ENCODE measurements at places on chromosomes 12 and 14.

DNA sequence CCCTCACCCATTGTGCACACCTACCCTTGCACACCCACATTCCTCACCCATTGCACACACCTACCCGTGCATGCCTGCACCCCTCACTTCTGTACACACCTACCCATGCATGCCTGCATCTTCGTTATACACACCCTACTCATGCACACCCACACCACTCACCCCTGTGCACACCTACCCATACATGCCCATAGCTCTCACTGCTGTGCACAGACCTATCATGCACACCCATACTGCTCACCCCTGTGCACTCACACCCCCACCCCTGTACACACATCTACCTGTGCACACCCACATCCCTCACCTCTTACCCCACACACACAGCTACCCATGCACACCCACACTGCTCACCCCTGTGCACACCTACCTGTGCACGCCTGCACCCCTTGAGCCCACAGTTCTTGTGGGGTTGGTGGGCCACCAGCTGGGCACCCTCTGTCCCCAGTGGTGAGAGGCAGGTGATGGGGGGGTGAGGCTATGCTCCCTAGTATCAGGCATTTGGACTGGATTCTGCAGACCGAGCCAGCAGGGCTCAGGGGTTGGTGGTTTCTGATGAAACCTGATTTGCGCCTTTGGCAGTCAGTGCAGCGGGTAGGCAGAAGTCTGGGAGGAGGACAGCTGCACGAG, 15.6 kb downstream of the CEP170B start:
- no peak for DNase-seq

DNA sequence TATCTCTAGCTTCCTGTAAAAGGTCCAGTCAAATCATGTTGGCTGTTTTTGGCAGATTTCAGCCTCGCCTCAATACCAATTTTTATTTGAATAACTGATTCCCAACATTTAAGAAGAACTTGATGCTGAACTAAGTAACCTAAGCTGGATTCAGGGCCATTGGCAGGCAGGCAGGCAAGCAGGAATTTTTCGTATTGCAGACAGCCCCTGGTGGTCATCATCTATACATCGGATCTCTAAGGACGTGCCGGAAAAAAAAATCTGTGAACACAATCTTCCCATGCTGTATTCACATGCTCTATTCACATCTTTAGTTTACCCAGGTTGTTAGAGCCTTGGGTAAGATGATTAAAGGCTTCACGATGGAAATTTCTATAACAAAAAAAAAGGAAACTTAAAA, 7.0 kb downstream of the VCPKMT start:
- no peak for DNase-seq

- DNase-seq, result no peak
Measured at GRCh38 chr12:124422142-124422569, 127.3 kb downstream of the RFLNA start.

DNA sequence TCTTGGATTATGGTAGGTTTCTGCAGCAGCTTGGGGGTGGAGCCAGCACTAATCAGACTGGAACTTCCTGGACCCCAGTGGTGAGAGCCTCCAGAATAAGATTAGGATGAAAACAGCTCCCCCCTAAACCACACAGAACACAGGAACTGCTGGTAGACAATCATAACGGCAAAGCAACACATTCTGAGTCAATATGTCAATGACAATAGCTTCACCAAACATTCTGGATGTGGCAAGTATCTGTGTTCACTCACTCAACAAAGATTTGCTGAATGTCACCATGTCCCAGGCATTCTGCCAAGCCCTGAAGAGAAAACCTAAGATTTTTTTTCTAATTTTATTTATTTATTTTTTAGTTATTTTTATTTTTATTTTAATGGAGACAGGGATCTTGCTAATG, 65.2 kb downstream of the LRRC74A start:
- DNase-seq, result no peak

DNA sequence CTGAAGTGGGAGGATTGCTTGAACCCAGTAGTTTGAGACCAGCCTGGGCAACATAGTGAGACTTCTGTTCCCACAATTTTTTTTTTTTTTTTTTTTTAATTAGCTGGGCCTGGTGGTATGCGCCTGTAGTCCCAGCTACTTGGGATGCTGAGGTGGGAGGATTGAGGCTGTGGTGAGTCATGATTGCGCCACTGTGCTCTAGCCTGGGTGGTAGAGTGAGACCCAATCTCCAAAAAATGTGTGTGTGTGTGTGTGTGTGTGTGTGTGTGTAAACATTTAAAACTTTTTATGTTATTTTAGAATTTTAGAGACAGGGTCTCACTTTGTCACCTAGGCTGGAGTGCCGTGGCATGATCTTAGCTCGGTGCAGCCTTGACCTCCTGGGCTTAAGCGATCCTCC, 6.8 kb downstream of the PPP1R36 start:
- DNase-seq, result no peak

DNA sequence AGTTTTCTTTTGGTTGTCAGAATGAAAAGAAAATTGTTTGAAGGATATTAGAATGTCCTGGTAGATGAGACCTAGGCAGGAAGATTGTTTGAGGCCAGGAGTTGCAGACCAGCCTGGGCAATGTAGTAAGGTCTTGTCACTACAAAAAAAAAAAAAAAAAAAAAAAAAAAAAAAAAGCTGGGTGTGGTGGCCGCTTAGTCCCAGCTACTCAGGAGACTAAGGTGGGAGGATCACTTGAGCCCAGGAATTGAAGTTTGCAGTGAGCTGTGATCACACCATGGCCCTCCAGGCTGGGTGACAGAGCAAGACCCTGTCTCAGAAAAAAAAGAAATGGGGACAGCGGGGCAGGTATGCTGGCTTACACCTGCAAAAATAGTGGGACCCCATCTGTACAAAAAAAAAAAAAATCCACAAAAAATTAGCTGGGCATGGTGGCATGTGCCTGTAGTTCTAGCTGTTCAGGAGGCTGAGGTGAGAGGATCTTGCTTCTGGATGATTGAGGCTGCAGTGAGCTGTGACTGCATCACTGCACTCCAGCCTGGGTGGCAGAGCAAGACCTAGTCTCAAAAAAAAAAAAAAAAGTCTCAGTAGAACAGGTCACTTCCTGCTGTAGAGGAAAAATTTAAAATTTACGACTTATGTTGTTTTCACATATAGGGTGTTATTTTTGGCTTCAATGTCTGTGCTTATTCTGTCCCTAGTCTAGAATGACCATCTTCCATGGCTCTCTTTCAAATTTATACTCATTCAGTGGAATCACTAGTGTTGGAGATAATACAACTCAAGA, 70.7 kb downstream of the PPHLN1 start:
- no peak for DNase-seq

DNA sequence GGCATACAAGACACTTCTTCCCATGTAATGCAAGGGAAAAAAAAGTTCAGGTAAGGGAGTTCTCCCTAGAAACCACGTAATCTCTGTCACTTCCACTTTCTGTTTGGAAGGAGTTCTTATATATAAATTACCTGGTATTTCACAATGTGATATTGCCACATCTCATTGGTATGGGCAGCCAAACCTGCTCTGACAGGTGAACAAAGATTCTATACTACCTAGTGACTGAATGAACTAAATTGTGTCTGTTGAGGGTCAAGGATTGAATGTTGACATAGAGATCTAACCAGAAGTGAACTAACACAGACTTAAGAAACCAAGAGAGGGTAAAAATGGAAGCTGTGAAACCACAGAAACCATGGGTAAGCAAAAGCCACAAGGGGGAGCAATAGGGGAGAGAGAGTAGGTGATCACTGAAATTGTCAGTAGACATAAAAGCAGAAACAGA, 161.3 kb downstream of the RPL10L start:
- DNase-seq, result peak; percentile 45

DNA sequence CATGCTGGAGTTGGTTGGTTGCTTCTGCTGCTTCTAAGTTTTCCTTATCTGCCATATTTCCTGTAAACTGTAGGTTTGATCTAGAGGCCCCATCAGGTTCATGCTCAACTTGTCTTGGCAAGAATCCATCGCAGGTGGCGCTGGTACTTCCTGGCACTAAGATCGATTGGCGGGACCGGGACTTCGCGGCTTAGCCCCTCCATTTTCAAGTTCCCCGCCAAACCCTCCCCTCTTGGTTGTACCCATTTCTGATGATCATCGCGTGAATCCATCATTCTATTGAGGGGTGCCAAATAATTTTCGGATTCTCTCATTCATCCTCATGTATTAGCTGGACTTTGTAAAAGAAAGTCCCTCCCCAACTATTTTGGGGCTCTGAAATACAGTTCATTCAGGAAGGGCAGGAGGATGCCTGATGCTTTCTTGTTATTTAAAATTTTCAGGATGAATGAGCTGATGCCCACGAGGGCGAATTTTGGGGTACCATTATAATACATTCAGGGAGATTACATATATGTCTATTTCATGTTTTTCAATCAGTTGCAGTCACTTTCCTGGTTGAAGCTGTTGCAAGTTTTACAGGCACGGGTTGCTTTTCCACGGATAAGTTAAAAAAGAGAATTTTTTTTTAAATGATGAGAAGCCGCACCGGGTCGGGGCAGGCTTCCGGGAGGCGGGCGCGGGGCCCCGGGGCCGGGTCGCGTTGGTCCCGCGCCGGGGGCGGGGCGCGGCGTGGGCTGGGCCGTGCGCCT, 395 bp upstream of the BRI3BP start:
- peak; percentile 92 for DNase-seq

DNA sequence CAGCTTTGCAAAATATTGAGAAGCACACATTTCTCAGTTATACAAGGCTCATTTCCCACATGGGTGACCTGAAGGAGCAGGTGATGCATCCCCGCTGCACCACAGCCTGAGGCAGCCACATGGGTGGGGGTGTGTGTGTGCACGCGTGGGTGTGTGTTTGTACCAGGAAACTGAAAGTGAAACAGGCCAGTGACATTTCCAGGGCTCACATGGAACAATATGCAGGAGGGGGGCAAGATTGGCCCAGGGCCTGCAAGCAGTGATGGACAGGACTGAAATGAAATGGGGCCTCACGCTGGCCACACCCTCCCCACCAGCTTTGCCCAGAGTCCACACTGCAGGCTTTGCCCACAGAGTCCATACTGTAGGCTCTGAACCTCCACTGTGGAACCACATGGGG, 154.2 kb upstream of the PARP11 start:
- DNase-seq, result no peak

DNA sequence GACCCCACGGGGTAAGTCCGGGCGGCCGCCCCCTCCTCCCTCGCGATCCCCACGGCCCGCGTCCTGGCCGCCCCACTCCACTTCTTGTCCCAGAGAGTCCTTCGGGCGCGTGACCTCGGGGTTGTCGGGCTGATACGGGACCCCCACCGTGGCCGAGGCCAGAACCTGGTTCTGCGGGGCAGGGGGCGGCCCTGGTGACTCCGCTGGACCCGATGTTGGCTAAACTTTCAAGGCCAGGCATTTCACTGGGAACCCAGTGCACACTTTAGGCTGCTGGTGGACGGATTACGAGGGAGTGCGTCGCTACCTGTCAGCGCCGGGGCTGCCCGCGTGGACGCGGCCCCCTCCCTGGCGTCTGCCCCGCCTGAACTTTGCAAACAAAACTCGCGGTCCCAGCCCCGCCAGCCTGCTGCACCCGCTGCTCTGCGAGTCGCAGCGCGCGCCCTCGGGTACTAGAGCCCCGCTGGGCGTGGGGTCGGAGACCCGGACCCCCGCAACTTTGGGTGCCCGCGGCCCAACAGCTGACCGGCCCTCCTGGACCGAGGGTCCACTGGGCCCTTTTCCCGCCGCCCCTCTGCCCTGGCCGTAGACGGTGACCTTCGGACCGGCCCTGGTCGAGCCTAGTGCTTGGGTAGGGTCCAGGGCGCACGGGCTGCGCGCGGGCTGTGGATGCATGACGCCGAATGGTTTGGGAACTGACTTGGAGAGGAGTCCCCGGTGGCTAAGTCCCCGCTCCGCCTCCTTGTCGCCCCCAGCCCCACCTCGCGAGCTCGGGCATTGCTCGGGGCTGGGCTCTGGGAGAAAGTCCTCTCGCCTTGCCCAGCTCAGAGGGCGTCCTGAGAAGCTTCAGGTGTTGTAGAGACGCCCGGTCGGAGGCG, 624 bp downstream of the RIN3 start:
- DNase-seq, result no peak

DNA sequence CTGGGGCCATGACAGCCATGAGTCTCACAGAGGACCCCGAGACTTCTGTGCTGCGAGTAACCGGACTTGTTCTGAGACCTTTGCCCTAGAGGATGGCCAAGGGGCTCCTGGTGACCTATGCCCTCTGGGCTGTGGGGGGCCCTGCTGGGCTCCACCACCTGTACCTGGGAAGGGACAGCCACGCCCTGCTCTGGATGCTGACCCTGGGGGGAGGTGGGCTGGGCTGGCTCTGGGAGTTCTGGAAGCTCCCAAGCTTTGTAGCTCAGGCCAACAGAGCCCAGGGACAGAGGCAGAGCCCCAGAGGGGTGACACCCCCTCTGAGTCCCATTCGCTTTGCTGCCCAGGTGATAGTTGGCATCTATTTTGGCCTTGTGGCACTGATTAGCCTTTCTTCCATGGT, 2.1 kb downstream of the DNAJC22 start:
- DNase-seq, result no peak

- no peak for DNase-seq
Measured at GRCh38 chr14:93970585-93970964, 5.8 kb downstream of the ASB2 start.
